ENCODE measurements at places on chromosomes 3 and 15. TPM values are rescaled to one million over a fixed set of nuclear protein-coding genes. Genes with fewer than 3 reads are reported as not detected.

GRCh38 chr3:126342991-126343648, 14.1 kb downstream of the KLF15 start:
- DNase-seq: no peak

GRCh38 chr3:36244728-36245127, 135.6 kb upstream of the STAC start:
- no peak for DNase-seq

DNA sequence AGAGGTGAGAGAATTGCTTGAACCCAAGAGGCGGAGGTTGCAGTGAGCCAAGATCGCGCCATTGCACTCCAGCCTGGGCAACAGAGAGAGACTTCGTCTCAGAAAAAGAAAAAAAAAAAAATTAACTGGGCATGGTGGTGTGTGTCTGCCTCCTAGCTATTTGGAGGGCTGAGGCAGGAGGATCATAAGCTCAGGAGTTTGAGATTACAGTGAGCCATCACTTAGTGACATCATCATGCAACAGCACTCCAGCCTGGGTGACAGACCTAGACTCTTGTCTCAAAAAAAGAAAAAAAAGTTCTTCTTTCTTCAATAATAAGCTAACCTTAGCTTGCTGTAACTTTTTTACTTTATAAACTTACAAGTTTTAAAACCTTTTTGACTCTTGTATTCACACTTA, 99.8 kb downstream of the SLMAP start:
- DNase-seq: no peak

- peak; percentile 55 for DNase-seq
Measured at GRCh38 chr15:59191855-59192237, 14.8 kb upstream of the LDHAL6B start.

The SLC25A26 gene
- 23.8 TPM for total RNA-seq

GRCh38 chr3:38978729-38979128, 73.0 kb downstream of the SCN11A start:
- DNase-seq: no peak

GRCh38 chr15:99082798-99083197, 22.1 kb upstream of the SYNM start:
- no peak for DNase-seq

GRCh38 chr15:77067691-77068367, 3.1 kb downstream of the TSPAN3 start:
- no peak for DNase-seq

The CPLX3 gene
- total RNA-seq: not detected

- no peak for DNase-seq
Measured at GRCh38 chr15:101161656-101162055, 90.2 kb downstream of the CHSY1 start.

GRCh38 chr3:72447059-72447946, 400.9 kb downstream of the SHQ1 start:
- DNase-seq: peak; percentile 59

DNA sequence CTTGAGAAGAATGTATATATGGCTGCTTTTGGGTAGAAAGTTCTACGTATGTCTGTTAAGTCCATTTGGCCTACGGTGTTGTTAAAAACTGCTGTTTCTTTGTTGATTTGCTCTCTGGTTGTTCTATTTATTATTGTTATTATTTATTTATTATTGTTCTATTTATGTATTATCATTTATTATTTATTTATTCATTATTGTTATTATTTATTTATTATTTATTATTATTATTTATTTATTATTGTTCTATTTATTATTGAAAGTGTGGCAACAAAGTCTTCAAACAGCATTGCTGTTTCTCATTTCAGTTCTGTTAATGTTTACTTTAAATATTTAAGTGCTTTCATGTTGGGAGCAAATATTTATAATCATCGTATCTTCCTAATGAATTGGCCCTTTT, 66.7 kb downstream of the SI start:
- no peak for DNase-seq

- DNase-seq: no peak
Measured at GRCh38 chr3:183883291-183884096, 1.2 kb downstream of the PARL start.

GRCh38 chr3:38376098-38376816, 29.7 kb downstream of the XYLB start:
- no peak for DNase-seq

GRCh38 chr3:72538070-72538745, 310.0 kb downstream of the SHQ1 start:
- DNase-seq: no peak

The STRA6 gene
- total RNA-seq: 0.54 TPM

All from HCT116 (cell line).